ENCODE measurements at places on chromosomes 6 and 20. TPM values are rescaled to one million over a fixed set of nuclear protein-coding genes. Genes with fewer than 3 reads are reported as not detected.

Gene PDE10A
- 26.2 TPM for total RNA-seq

Gene FAM209A
- total RNA-seq = 0.50 TPM

Gene GJA1
- 91.2 TPM for total RNA-seq

Gene PSMB8
- 1.7 TPM for total RNA-seq

Gene BPIFB1
- not detected for total RNA-seq

Gene NKAIN2
- 0.36 TPM for total RNA-seq

Gene MYL9
- total RNA-seq = 19.7 TPM

Gene SUPT3H
- 17.0 TPM for total RNA-seq

Gene APOBEC2
- not detected for total RNA-seq

Gene TSBP1
- not detected for total RNA-seq

Gene SRSF12
- 21.9 TPM for total RNA-seq

Gene MAFB
- 1.6 TPM for total RNA-seq

Gene REM1
- total RNA-seq = not detected

Gene HEY2
- 10.8 TPM for total RNA-seq

Gene ZNF335
- total RNA-seq = 24.9 TPM

Gene ACTL10
- total RNA-seq = 0.75 TPM

Gene GPX5
- not detected for total RNA-seq

Gene SLC17A2
- not detected for total RNA-seq

Gene TRIM10
- not detected for total RNA-seq

Gene ERVFRD-1
- not detected for total RNA-seq

Gene PCK1
- not detected for total RNA-seq

Gene MYLK2
- 1.6 TPM for total RNA-seq

Gene BPIFA1
- total RNA-seq = not detected

Gene LRP11
- 29.8 TPM for total RNA-seq

Gene ZNF318
- total RNA-seq = 26.6 TPM

Gene ZNF311
- 1.3 TPM for total RNA-seq

Gene SPATS1
- not detected for total RNA-seq

Gene FOXP4
- total RNA-seq = 62.4 TPM

Gene HSPA12B
- total RNA-seq = 1.1 TPM

Gene FAM162B
- 2.5 TPM for total RNA-seq

Gene KPNA5
- 13.3 TPM for total RNA-seq

Measured in neural crest cell (in vitro differentiated cells).